Stimulated activated CD8-positive, alpha-beta memory T cell treated with anti-CD3 and anti-CD28 coated beads, Interleukin-4, amount 100 ng/mL, for 1 hour (primary cell): ENCODE measurements at places on chromosomes 6 and 20.

DNA sequence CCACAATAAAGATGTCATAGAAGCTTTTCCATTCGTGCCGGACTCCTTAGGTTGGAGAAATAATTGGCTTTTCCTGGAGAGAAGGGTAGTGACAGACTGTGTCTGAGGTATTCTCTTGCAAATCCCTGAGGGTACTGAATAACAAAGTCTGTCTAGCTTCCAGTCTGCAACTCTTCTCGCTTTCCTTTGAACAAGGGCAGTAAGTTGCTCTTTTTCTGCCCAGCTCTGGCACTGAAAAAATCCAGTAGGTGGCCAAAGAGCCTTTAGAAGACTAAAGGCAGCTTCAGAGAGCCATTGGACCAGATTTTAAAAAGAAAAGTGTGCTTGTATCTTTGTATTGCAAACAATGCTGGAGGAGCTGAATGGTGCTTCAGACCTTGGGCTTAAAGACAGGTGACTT is 20.7 kb upstream of the RREB1 start:
- DNase-seq: no peak

- DNase-seq: no peak
Observed at GRCh38 chr6:139920027-139920775, 545.8 kb upstream of the CITED2 start.

DNA sequence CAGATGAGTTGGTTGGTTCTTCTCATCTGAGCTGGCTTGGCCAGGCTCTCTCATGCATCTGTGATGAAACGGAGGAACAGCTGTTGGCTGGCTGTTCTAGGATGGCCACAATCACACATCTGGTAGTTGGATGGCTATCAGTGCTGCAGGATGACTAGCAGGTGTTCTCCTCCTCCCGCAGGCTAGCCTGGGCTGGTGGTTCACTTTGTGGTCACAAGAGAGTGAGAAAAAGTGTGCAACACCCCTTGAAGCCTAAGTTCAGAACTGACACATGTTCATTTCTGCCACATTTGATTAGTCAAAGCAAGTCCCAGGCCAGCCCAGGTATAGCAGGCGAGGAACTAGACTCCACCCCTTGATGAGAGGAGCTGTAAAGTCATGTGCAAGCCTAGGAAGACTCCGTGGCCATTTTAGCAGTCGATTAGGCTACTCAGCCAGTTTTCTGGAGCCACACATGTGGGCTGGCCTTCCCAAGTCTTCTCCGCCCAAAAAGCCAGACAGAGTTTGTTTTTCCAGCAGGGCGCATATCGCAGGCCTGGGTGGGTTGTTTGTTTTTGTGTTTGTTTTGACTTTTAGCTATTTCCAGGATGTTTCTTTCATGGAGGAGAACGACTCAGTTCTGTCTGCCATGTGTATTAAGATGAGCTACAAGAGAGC is 120.8 kb downstream of the ISM1 start:
- no peak for DNase-seq

DNA sequence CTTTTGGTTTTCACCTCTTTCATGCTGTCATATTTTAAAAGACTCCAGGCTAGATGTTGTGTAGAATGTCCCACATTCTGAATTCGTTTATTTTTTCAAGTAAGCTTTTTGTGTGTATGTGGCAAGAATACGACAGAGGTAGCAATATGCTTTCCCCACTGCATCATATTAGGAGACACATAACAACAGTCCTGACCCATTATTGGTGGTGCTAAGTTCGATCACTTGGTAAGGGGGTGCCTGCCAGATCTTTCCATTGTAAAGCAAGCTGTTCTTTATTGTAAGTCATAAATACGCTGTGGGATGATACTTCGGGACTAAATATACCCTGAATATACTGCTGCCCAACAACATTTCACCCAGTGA is 588 bp upstream of the NCOA3 start:
- no peak for DNase-seq
